ENCODE measurements at places on chromosomes 2 and 18.

GRCh38 chr2:149597050-149597667, 9.6 kb upstream of the MMADHC start:
- DNase-seq: no peak

DNA sequence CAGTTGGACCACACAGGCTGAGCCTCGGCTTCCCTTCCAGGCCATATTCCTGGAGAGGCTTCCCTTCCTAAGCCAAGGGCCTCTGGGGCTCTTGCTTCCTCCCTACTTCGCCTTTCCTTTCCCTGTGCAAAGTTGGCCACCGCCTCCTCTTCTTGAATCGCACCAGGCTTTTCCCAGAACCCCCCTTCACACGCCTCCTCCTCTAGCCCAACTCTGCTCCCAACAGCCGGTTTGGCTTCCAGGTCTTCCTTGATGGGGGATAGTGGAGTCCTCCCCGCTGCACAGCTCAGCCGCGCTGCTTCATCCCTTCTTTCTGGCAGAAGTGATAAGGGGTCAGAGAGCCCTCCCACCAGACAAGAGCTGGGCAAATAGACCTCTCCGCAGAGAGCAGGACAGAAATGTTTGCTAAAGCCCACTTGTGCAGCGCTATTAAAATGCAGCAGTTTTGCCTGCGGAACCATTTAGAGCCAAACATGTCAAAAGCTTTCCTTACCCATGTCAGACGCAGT, 56.4 kb downstream of the SNORC start:
- no peak for DNase-seq

- no peak for DNase-seq
Observed at GRCh38 chr2:195538937-195539336, 118.1 kb upstream of the SLC39A10 start.

DNA sequence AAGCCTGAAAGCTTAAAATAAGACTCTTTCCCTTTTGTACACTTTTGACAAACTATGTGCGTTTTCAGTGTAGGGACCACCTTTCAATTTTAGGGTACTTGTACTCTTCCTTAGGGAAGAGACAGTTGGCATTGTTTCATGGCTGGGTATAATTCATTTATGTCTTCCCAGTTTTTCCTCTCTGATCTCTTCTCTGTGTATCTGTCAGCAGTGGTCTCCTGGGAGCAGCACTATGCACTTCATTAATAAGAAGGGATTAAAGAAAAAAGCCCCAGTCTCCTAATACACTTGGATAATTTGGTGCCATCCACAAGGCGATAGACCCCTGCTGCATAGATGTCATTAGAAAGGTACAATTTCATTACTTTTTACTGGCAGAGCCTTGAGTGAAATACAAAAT, 12.1 kb downstream of the AQP4 start:
- DNase-seq: no peak

GRCh38 chr2:133053541-133053940, 383.5 kb upstream of the LYPD1 start:
- DNase-seq: no peak

- no peak for DNase-seq
Observed at GRCh38 chr2:20595439-20596192, 55.3 kb downstream of the HS1BP3 start.

GRCh38 chr2:214856137-214856536, 46.7 kb upstream of the BARD1 start:
- DNase-seq: no peak

GRCh38 chr18:25112821-25113434, 239.0 kb downstream of the ZNF521 start:
- no peak for DNase-seq

DNA sequence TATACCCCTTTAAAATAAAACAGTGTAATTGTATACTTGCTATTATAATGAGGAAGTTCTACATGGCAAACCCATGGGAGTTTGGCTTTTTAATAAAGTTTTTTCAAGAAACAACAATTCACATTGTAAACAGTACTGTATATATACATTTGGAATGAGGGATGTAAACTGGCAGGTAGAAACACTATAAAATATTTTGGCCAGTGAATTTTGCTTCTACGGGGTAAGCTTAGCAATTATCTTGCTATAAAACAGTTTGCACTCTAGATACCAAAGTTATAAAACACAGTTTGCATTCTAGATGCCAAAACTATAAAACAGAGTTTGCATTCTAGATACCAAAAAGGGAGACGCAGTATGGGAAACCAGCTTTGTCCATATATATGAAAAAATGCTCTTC, 16.6 kb downstream of the THUMPD2 start:
- DNase-seq: no peak

- no peak for DNase-seq
Observed at GRCh38 chr2:29628108-29628745, 293.2 kb downstream of the ALK start.

DNA sequence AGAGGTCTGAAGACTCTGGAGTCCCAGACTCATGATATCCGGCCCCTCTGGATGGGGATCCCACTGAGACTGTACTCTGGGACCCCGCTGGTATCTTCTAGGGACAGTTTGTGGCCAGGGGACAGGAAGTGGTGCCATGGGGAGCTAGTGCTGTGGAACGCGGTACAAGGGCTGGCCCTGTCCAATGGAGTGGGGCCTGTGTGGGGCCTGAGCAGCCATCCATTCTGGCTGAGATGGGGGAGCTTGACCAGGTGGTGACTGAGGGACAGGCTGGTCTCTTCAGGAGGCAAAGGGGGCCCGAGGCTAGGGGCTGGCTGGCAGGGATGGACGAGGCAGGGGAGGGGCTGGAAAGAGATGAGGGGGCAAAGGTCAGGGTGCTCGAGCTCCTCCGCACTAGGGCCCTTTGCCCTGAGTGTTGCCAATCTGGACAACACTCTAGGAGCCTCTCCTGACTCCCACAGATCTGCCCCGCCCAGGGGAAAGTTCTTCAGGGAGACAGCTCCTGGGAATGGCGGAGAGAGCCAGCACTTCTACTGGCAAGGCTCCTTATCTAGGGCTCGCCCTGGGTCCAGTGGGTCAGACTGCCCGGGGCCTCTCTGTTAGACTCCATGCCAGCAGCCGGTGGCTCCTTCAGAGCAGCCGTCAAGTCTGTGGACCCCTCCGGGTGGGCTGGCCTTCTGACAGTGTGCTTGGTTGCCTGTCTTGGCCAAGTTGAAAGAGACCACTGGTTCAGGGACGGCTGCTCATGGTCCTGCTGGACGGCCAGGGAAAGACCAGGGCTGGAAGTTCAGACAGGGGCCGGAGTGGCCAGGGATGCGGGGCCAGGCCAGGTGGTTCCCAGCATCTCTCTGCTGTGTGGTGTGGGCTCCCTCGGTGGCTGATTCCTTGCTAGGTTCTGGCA, 12.3 kb downstream of the MALL start:
- DNase-seq: no peak

DNA sequence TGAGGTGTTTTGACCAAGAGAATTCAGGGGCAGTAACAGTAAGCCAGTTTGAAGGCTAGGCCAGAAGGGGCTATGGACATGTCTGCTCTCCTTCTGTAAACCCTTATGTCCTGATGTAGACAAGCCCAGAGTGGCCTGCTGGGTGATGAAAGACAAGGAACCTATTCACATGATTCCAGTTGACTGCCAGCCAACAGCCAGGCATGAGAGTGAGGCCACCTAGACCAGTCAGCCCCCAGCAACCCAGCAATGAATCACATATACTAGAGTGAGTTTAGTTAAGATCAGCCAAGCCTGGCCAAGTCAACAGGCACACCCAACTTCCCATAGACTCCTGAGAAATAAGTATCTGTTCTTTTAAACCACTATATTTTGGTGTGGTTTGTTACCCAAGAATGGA, 1889.7 kb upstream of the CELF4 start:
- DNase-seq: no peak

DNA sequence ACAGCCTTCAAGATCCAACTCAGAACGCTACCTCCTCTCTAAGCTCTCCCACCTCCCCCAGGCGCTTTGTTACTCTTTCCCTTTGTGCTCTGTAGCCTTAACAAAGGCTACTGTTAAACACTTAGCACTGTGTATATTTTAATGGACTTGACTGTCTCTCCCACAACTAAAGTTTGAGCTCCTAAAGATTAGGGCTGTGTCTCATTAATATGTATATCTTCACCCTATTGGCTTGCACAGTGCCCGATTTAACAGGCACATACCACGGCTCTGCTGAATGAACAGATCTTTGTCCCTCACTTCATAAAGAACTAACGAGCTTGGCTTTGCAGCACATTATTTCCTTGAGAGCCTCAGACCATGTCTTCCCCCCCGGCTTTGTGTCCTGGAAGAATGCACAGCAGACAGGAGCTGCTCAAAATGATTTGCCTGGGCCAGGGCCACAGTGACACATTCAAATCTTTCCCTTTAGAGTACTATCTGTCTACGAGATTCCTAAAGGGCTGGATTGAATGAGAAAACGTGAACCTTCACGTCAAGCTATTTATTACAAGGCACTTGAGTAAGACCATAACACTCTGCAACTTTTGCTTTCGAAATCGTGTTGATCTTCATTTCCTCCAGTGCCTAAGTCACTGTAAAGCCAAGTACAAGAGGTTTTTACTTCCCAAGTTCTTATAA, 22.1 kb downstream of the ABHD3 start:
- DNase-seq: no peak

GRCh38 chr2:64760128-64760527, 106.4 kb upstream of the SERTAD2 start:
- no peak for DNase-seq

DNA sequence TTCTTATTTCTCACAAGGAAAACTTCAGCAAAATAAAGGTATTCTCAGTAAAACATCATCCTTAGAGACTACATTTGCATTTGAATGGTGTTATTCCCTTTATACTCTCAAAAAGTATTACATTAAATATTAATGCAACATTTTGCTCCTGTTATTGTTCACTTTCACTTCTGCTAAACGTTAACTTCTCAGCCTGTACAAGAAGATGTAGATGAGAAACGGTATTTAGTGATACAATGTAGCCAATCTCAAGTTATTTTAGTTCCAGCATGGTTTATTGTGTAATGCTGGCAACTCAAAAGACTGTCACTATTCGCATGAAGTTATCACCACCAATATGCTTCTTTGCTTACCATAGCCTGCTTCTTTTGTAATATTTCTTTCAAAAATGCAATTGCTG, 514.1 kb downstream of the CPS1 start:
- DNase-seq: no peak

GRCh38 chr18:60259052-60259681, 113.4 kb downstream of the MC4R start:
- no peak for DNase-seq
